ENCODE measurements at places on chromosomes 6 and 20.
A peak's percentile ranks its signal among the peaks of the same experiment; 100 is the strongest.

DNA sequence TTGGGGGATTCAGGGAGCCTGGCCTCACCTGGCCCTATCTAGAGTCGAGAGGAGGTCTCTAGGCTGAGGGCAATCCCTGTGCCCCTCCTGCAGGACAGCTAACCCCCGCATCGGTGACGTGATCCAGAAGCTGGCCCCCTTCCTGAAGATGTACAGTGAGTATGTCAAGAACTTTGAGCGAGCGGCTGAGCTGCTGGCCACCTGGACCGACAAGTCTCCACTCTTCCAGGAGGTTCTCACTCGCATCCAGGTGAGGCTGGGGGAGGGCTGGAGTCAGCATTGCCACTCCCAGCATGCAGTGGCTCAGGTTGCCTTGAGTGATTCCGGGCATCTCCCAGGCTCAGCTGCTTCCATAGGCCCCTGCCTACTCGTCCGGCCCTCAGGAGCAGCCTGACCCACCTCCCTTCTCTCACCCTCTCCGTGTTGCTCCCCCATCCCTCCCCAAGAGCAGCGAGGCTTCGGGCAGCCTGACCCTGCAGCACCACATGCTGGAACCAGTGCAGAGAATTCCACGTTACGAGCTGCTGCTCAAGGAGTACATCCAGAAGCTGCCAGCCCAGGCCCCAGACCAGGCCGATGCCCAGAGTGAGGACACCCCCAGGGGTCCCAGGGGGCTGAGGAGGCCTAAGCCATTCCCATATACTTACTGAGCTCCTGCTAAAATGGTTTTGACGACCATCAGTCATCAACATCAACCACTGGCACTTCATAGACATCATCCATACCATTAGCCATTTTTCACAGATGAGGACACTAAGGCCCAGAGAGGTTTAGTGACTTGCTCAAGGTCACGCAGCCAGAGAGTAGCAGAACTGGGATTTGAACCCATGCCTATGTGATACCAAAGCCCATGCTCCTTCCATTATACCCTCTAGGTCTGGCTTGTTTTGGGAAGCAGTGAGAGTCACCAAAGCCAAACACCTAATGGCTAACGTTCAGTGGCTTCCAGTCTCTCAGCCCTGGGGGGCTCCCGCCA lies 8.3 kb downstream of the FGD2 start:
- DNase-seq = no peak

- DNase-seq = no peak
Observed at GRCh38 chr6:3715285-3715684, 36.2 kb downstream of the PXDC1 start.

DNA sequence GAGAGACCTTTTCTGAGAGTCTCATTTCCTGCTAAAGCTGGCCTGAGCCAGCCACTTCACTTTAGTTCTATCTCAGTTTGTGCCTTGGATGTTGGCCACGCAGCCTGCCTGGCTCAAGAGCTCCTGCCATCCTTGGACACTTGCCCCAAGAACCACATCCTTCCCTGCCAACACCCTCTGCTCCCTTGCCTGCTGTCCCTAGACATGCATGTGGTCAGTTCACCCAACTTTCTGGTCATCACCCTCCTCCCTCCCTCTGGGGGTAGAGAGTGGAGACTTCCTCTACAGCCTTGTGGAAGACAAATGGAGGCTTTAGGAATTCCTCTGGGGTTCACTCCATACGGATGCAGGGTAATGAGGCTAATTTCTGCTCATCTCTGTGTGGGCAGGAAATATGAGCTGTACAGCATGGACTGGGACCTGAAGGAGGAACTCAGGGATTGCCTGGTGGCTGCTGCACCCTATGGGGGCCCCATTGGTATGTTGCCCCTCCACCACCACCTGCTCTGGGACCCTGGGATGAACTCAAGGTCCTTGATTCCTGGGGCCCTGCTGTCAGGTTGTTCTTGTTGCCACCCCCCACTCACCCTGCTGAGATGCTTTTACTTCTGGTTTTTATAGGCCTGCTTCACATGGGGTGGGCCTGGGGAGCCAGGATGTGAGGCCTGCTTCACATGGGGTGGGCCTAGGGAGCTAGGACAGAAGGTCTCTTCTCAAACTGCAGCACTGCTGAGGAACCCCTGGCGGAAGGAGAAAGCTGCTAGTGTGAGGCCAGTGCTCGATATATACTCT lies 13.8 kb upstream of the PTPRA start:
- no peak for DNase-seq

DNA sequence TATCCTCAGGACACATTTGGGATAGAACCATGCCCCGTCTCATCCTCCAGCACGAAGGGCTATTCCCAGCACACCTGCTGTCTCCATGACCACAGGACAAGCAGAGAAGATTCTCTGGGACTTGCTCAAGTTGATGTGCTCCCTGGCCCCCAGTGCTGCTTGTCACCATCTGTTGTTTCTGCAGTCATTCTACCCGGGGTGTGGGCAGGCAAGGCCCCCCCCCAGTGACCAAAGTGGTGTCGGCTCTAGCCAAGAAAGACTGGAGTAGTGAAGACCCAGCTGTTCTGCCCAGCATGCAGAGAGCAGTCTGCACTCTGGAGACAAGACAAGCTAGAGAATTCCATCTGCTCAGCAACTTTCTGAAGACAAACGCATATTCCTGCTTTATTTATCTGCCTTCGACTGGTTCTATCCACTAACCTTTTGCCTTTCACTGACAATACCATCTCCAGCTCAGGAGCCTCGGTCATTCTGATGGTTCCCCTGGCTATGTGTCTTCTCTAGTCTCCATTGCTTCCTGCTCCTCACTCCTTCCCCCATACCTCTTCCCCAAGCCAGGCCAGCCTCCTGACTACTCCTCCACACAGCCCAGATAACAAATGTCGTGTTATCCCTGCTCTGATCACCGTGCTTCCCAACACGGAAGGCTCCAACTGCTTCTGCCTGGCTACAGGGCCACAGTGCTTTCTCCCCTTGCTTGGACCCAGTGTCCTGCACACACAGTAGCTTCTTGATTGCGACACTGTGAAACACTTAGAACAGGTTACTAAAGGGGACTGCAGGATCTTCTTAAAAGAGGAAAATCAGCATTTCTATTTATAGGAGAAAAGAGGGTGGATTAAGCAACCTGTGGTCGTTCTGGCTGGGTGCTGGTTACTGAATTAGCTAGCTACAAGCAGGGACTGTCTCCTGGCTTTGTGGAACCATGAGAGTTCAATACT lies 86.7 kb upstream of the EMILIN3 start:
- no peak for DNase-seq

DNA sequence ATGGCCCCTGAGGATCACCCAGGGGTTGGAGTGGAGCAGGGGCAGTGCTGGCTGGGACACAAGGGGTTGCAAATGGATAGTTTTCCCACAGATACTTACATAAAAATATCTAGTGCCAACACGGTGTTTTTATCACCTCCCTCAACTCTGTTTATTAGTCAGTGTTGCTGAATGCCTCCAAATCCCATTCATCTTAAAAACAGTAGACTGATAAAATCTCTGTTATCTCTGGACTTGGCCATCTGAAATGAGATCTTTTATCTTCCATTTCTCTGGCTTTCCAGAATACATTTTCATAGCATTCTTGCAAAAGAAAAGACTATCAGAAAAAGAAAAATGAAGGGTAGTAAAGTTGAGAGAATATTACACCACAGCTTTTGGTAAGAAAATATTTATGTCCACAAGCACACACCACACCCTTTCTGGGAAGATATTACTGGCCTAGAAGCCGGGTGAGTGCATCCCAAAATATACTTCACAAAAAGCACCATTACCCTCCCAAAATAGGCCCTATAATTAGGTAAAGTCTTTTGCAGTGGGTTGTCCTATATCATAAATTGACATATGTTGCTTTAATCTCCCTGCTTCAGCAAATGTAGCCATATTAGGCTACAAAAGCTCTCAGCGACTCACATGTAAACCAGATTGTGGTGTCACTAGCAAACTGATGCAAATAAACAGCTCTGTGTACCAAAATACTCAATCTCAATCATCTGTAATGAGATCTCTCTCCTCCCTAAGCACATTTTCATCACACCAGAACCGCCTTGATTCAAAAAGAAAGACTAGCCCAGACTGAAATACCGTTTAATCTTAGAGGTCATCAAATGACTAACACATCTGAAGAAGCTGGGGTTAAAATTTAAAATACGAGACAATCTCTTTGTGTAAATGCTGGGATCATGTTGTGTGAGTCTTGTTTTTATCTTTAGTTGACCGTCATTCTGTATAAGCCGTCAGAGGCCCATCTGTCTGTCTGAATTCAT lies 96.7 kb downstream of the FYN start:
- DNase-seq = no peak

DNA sequence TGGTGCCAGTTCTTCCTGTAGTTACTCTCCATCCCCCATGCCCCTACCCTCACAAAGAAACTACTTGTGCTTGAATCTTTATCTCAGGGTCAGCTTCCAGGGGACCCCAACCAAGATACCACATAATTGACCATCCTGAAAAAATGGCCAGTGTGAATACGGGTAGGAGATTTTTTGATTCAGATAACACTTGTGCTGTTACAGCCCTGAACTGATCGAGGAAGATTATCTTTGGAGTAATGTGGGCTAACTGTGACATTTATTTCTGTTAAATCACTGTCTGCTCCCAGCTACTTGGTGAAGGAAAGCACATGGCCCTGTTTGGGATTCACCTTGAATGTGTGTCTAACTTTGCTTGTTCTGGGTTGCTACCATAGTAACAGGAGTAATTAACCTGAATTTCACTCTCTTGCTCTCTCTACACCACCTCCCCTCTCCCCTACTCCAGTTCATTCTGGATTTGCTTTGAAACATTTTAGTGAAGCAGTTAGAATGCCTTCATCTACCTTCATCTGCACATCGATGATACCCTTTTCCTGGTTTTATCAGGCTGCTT lies 219.6 kb upstream of the CHD6 start:
- DNase-seq = no peak

DNA sequence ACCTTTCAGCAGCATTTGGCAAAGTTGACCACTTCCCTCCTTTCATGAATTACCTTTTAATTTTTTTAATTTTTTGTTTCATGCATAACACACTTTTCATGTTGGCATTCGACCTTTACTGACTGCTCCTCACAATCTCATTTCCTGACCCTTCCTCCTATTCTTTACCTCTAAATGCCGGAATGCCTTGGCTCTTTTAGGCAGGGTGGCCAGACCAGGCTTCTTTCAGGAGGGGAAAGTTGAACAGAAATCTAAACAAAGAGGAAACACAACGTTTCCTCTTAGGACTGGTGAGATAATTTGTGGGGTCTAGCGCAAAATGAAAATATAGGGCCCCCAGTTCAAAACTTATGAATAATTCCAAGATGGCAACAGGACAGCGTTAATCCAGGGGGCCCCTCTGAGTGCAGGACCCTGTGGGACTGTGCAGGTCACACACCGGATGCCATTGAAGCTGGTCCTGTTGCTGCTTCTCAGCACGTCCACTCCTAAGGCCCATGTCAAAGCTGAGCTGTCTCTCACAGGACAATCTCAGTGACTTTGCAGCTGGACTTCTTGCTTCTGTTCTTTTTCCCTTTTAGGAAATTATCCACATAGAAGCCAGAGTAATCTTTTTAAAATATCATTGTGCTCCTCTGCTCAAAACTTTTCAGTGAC lies 313.8 kb downstream of the HDGFL1 start:
- DNase-seq = no peak

DNA sequence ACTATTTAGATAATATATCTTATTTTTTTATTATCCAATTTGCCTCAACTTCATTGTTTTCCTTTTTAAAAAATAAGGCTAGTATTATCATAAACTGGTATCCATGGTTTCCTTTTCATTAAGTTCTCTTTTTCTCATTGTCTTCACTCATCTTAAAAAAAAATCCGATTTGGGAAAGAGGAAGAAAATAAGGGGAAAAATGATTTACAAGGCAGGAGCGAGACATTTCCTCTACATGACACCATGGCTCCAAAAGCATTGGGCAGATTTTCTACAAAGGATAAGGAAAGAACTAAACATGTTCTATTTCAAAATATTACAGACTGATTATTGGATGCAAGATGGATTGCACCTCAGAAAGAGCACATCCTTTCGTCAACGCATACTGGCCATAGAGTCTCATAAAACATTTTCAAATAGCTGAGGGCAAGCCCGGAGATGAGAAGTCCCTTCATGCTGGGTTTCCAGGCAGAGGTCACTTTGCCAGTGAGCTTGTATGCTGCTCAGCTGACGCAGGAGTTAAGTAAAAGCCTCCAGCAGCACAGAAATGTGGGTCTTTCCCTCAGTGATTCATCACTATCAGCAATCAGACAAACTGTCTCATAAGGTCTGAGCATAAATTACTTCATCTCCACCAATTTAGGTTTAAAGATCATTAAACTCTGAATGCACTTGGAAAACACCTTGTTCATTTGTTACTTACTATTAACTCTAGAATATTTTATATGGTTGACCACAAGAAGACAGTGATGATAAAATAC lies 129.0 kb upstream of the TNFAIP3 start:
- no peak for DNase-seq

DNA sequence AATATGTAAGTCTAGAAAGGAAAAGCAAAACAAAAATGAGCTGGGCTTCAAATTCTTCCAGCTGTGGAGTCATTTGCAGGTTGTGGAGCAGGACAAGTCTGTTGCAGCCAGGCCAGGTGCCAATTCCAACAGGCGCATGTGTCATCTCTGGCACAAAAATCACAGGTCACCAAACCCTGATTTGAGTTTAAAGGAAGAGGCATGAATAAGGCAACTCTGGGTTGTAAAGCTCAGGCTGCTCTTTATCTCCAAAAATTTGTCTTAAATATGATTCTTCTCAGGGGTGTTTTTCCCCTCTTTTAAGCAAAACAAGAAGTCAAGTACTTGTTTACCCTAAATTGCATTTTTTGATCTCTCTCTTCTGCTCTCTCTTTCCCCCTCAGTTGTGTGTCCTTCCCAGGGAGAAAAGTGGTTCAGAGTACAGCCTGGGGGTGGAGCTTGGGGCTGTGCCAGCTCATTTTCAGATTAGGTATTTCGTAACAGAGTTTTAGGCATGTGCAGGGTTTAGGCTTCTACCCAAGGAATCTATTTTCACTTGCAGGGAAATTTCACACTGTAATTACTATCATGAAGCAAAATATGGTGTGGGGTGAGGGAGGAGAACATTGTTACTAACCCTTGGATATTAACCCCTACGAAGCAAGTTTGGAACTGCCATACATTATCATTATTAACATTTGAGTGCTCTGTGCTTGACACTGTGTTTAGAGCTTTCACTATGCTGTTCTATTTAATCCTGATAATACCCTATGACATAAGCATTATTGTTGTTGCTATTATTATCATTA lies 8.3 kb upstream of the NCOA3 start:
- DNase-seq = peak; percentile 77

GRCh38 chr6:119673741-119674140 lies 324.2 kb upstream of the MAN1A1 start:
- no peak for DNase-seq

GRCh38 chr6:139262519-139263300 lies 29.1 kb downstream of the TXLNB start:
- DNase-seq = no peak

- no peak for DNase-seq
Observed at GRCh38 chr6:142400495-142400894, 98.7 kb downstream of the ADGRG6 start.

DNA sequence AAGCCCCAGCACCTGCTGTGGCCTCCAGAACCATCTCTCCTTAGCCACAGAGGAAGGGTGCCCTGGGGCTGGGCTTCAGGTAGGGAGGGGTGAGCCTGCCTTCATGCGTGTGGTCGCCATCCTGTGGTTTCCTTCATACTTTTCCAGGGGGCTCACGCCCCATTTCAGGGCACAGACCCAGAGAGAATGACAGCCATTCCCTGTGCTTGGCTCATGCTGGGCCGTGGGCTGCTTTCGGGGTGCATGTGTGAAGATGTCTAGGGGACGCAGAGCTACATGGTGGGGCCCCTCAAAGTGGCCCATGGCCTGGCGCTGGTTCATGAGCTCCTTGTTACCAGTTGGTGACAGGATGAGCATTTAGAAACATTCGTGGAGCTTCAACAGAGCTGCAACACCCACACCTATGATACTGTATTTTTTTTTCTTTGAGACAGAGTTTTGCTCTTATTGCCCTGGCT lies 190.3 kb upstream of the SLC24A3 start:
- DNase-seq = no peak
